Activated T-helper 1 cell treated with Interleukin-2 at 50 U/mL for 16 hours (primary cell): ENCODE measurements at places on chromosomes 13 and 19.
A peak's percentile ranks its signal among the peaks of the same experiment; 100 is the strongest.

DNA sequence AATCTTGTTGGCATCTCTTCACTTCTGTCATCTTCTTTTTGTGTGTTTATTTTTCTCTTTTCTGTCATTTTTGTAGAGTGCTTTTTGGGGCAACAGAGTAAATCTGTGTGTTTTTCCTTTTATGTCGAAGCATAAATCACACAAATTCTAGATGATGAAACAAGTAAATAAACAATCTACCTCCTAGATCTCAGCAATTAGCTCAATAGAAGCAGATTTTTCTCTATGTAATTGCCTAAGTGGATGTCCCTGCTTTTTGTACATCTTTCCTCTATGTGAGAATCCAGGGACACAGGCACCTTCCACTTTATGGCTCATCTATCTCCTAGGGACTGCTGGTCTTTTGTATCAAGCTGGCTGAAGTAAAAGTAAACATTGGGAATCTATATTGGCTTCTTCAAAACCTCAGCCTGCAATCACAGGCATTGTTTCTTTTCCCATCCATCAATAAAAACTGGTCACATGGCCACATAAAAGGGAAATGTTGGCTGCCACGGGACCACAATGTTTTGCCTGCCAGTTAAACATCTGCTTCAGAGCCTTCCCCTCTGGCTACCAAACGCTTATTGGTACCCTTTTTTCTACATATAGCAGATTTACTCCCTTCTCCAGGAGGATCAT lies 323.8 kb downstream of the LMO7 start:
- no peak for DNase-seq

GRCh38 chr19:48445256-48445605 lies 552 bp upstream of the GRWD1 start:
- DNase-seq: no peak

DNA sequence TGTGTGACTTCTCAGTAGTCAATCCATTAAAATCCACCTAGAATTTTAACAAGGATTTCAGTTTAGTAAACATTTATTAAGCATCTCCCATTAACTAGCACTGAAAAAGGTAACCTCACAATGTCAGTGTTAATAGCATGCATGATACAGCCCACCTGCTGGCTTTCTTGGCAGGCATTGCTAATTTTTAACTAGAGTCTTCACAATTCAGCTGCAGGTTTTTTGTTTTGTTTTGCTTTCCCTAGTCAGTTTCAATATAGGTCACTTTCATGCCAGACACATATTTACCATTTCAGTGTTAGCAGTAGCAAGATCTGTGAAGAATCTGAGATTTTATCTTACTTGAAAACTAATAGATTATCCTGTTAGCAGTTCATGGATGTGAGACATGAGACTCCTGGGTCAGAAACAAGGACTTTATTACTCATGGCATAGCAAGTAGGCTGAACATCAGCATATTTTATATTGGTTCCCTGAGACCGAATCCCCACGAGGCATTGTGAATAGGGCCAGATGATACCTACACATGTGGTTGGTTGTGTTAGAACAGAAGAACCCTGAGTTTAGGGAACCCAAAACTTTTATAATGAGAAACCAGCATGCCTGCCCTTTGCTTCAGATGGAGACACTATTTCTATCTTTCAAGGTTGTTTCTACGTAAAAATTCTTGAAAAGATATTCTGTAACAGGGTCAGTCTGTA lies 198.0 kb upstream of the HTR2A start:
- DNase-seq: no peak

DNA sequence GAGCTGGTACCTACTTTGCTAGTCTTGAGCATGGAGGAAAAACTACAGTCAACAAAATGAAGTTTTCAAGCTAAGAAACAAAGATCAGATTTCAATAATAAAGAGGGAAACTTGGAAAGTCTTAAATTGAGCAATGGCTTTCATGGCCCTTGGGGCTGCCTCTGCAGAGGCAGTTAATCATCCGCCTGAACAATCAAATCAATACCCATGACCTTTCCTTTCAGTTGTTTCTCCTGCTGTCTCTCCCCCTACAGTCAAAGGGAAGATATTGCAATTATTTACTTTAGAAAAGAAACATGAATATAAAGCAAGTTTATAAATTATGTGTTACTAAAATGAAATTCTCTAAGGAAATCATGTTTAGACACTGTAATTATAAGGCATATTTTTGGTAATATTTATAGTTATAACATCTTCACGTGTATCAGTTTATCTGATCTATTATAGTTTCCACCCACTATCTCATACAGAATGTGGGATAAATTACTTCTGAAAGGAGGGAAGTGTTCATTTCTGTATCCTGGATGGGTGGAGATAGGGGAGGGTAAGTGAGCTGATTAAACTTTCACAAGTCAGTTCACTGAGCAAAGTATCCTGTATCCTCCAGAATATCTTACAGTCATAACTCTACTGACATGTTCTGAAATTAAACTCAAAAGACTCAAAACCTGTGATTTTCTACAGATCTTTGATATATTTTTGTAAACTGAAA lies 72.4 kb upstream of the TSC22D1 start:
- no peak for DNase-seq

DNA sequence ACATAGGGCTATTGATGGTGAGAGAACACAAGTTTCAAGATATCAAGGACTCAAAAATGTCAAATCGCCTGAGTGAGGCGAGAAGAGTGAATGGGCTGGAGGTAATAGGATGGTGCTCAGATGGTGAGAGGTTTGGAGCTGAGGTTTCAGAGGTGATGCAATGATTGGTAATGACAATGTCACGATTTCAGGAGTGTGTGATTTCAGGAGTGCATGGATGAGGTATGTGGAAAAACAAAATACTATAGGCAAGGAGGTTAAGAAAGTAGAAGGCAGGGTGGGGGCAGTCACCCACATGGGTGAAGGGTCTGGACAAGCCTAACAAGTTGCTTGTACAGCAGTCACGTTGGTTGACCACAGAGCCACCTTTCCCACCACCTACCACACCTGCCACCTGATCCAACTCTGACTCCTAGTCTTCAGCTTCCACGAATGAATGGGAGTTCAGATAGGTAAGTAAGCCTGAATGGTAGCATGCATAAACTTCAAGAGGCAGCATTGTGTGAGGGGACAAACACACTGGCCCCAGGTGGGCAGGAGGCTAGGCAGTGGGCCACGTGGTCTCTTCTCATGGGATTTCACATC lies 71.5 kb downstream of the RUBCNL start:
- no peak for DNase-seq

- DNase-seq: no peak
These were observed 30.5 kb downstream of the VAV1 start for GRCh38 chr19:6803036-6803404.

DNA sequence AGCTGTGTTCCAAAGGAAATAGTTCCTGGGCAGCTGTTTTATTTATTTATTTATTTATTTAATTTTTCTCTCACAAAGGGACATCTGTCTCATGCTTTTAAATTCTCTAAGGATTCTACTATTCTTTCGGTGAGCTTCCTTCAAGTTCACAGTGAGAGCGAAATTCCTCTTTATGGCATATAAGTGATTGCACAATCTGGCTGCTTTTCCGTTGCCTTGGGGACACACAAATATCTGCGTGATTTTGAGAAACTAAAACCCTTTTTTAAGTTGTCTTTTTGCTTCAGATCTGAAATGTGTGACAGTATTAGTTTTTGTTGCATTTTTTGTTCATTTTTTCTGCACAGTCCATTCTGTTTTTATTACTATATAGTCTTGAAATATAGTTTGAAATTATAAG lies 19.2 kb downstream of the ZNF486 start:
- no peak for DNase-seq

DNA sequence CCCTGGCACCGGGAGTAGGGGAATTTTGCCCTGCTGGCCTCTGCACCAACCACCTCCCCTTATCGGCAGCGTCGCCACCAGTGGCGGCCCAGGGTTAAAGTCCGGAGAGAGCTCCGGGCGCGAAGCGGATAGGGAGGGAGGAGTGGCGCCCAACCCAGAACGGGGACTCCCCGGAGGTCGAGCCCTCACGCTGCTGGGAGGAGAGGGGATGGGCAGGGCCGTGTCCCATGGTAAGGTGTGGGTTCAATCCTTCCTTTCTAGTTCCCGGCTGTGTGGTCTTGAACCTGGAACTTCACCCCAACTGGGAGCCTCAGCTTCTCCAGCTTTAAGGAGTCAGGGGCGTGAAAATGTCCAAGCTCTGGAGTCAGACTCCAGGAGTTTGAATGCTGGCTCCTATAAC lies 23.3 kb upstream of the BCL3 start:
- DNase-seq: no peak

DNA sequence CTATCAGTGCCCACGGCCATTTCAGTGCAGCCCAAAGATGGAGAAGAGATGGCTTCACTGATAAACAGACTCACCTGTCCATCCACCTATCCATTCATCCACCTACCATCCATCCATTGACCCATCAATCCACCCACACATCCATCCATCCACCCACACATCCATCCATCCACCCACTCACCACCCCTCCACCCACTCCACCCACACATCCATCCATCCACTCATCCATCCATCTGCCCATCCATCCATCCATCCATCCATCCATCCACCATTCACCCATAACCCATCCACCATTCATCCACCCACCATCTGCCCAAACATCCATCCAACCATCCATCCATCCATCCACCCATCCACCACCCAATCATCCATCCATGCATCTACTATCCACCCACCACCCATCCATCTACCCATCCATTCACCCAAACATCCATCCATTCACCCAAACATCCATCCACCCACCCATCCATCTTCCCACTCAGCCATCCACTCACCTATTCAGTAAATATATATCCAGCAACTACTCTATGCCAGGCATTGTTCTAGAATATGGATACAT lies 31.6 kb upstream of the ZNRF4 start:
- DNase-seq: no peak

GRCh38 chr19:17860331-17860992 lies 752 bp downstream of the RPL18A start:
- DNase-seq: no peak

DNA sequence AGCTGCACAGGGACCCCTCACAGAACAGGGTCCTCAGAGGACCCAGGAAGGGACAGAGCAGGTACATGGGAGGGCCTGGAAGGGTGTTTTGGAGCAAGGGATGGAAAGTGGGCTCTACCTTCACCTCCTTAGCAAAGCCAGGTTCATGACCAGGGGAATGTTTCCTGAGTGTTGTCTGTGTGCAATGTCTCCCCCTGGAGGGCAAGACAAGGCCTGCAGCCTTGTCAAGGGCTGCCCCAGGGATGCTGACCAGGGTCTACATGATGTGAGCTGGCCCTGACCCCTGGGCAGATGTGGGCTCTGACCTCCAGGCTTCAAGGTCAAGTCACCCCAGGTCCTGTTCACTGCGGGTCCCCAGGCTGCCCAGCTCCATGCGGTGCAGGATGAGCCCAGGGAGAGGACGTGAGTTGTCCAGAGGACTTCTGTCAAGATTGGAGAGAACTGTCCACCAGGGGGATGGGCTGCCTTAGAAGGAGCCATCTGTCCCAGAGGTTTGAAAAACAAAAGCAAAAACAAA lies 1.0 kb upstream of the CEACAM1 start:
- DNase-seq: peak; percentile 50

DNA sequence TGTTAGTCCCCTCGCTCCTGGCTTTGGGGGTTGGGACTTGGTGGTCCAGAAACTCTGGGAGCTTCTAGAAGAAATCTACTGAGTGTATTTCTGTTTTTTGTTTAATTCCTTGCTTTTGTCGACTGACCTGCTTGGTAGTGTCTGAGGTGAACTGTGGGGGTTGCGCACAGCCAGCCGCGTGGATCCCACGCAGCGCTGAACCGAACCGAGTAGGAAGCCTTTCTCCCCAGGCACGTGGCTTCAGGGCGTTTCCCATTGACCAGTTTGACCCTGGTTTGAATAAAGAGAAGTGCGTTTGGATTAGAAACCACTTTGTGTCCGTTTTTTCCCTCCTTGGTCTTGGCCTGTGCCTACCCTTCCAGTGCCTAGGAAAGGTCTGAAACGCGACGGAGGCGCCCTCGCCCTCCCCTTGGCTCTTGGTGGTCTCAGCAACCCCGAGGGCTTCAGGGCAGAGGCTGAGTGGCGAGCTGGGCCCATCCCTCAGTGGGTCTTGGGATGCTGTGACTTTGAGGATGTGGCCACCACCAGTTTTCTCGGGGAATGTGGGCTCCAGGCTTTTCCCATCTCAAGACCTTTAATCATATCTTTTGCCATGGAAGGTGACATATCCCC lies 2.7 kb upstream of the RPS15 start:
- no peak for DNase-seq
